NCI-H510A (cell line): ENCODE measurements at places on chromosomes 4 and X.

- no peak for DNase-seq
Measured at GRCh38 chr4:100633269-100633668, 115.4 kb upstream of the EMCN start.

DNA sequence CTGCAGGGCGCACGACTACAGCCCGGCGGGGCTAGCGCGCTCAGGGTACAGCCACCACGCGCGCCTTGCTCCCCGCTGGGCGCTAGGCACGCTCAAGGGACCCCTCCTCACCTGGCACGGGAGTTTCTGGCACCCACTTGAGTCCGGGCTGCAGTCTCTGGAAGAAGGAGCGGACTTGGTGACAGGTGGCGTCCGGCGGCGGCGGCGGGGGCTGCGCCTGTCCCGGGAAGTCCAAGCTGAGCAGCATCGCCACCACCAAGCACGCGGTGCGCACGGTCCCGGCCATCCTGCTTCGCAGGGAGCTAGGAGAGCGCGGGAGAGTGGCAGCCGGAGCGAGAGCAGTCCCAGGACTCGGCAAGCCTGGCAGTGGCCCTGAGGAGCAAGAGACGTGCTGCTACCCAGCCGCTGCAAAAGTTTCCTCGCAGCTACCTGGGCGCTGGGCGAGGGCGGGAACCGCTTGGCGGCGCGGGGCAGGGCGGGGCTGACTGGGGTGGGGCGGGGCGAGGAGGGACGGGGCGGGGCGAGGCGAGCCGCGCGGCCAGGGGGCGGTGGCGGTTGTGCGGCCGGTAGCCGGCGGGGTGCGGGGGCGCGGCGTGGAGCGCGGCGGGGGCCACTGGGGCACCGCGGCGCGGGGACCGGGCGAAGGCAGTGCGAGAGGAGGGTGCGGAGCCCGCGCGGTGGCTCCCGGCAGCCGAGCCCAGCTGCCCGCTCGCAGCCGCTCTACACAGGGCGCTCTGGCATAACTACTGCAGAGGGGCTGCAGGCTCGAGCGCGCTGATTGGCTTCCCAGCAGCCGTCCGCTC lies at the start of gene GPC3:
Gene GPC3, minus strand, starts transcription at position 431 of the 803 bp plus-strand sequence.
- peak; percentile 42 for DNase-seq

- no peak for DNase-seq
Measured at GRCh38 chrX:19198473-19198872, 76.2 kb upstream of the ADGRG2 start.

- no peak for DNase-seq
Measured at GRCh38 chr4:10192331-10192730, 75.7 kb upstream of the WDR1 start.

GRCh38 chr4:176939445-176939844 lies 146.7 kb upstream of the VEGFC start:
- DNase-seq, result no peak

- DNase-seq, result no peak
Measured at GRCh38 chr4:96025011-96025410, 185.1 kb downstream of the PDHA2 start.

DNA sequence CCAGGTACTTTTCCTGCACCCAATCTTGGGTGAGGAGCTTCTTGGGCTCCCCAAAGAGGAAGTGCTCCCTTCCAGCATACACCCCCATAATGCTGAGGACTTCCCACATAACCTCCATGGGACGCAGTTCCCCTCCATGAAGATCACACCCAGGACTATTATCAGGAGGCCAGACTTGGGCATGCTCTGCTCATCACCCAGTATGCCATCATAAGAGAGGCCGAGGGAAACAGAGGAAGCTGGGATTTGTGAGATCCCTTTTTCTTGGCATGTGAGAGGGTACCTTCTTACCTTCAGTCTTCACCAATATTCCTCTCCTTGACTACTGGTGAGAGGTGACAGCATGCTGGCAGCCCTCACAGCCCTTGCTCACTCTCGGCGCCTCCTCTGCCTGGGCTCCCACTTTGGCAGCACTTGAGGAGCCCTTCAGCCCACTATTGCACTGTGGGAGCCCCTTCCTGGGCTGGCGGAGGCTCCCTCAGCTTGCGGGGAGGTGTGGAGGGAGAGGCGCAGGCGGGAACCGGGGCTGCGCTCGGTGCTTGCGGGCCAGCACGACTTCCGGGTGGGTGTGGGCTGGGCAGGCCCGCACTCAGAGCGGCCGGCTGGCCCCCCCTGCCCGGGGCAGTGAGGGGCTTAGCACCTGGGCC lies 15.7 kb upstream of the HSFX1 start:
- no peak for DNase-seq

DNA sequence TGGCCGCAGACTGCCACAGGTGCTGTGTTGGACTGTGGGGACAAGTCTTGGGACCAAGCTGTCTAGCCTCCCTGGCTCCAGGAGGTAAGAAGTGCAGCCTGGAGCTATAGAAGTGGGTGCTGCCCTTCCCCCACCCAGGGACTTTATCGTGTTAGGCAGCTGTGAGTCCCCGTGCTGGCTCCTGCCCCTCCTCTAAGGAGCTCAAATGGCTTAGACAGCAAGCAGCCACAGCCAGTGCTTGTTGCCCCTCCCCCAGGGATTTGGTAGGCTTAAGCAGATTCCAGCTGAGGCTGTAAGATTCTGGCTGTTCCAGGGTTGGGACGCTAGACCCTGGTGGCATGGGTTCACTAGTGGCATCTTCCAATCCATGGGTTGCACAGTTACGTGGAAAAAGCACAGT lies 979.4 kb upstream of the PCDH10 start:
- DNase-seq, result no peak

DNA sequence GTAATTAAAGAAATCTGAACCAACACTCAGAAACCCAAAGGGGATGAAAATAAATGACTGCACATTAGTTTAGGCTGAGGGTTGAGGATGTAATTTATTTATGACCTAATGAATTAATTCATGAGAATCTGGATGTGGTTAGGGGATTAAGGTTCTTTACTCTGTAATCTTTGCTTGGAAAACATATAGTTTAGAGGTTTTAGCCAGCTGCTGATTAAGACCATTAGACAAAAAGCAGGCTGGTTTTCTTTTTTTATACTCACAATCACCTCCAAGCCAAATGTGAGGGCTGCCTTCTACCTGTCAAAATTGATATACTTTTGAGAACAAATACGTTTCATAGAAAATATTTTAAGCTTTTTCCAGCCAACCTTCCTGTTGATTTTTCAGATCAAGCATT lies 2705.8 kb downstream of the PCDH7 start:
- DNase-seq, result no peak

- no peak for DNase-seq
Measured at GRCh38 chrX:95076449-95076848, 1402.4 kb downstream of the FAM133A start.

GRCh38 chr4:65799513-65799912 lies 129.2 kb upstream of the EPHA5 start:
- no peak for DNase-seq

- no peak for DNase-seq
Measured at GRCh38 chr4:121070274-121070673, 2.1 kb downstream of the NDNF start.

DNA sequence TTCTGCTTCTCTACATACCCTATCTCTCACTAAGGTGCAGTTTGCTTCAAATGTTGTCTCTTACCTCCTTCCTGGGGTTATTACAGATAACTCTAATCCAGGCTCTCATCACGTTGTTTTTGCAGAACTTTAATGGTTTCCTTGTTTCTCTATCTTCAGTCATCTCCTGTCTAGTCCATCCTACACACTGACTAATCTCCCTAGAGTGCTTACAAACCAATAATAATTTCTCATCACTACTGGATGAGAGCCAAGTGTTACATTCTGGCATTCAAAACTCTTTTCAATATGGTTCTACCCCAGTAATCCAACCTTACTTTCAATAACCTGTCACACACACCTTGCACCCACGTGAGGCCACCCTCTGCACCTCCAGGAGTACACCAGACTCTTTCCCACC lies 86.1 kb downstream of the SYNPO2 start:
- no peak for DNase-seq

DNA sequence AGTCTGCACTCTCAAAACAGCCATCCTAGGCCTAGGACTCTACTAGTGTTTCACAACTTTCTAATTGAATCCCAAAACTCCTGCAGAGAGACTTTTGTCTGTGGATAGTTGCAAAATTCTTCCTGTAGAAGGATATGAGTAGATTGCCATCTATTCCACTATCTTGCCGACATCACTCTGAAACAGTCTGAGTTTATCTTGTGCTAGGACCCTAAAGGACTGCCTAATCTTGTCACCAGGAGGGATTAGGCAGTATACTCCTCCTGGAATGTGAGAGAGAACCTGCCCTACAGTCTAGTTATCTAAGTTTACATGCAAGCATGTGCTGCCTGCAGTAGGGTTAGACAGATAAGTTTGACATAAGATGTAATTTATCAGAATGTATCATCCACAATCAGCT lies 1646.6 kb upstream of the PCDH7 start:
- no peak for DNase-seq

- no peak for DNase-seq
Measured at GRCh38 chr4:169271692-169272007, 894 bp upstream of the SH3RF1 start.

DNA sequence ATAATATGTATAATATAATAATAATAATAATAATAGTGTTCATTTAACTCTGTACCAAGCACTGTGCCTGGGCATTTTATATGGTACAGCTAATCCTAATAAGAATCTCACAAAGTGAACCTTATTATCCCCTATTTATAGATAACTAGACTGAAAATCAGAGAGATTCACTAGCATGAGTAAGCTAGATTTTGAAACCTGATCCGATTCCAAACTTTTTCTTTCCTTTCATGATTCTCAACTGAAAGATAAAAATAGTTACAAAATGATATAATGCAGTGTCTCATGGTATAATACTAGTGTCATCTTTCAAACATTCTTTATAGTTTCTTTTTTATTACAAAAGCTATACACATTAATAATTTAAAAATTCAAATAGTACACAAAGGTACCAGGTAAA lies 55.9 kb upstream of the RNF128 start:
- DNase-seq, result no peak

GRCh38 chrX:49129427-49129826 lies 5.9 kb upstream of the GPKOW start:
- no peak for DNase-seq

DNA sequence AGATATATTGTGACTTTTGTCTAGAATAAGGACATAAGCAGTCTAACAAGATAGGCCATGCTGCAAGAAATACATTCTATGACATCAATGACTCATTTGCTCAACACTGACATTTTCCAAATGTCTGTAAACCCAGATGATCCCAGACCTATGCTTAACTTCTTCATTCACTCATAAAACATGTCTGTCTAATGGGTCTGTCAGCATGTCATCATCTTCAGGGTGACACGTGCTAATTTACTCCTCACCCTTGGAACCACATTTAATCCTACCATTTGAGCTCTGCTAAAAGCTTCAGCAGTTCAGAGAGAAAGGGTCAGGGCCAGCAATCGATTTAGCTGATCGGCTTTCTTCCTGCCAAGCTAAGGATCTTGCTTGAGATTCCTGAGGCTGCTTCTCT lies 109.4 kb upstream of the MAP3K15 start:
- no peak for DNase-seq

GRCh38 chr4:26227601-26228229 lies 93.1 kb upstream of the RBPJ start:
- no peak for DNase-seq

GRCh38 chrX:133550665-133551485 lies 135.6 kb upstream of the GPC4 start:
- no peak for DNase-seq

DNA sequence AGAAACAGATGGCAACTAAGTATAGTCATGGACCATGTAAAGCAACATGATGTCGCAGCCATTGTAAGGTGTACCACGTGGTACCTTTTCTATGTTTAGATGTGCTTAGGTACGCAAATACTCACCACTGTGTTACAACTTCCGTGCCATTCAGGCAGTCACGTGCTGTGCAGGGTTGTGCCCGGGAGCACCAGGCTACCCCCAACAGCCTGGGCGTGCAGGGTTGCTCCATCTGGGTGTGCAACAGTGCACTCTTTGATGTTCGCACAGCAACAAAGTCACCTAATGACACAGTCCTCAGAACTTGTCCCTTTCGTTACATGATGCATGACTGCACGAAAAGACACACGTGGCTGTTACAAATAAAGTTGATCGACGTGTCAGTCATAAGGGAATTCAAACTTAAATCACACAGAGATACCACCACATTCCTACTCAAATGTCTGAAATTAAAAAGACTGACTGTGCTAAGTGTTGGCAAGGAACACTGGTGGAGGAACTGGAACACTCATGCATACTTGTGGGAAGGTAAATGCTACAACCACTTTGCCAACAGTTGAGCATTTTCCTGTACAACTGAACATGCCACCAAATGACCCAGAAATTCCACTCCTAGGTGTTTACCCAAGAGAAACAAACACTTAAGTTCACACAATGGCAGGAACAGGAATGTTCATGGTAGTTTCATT lies 24.3 kb downstream of the CPLX1 start:
- no peak for DNase-seq

DNA sequence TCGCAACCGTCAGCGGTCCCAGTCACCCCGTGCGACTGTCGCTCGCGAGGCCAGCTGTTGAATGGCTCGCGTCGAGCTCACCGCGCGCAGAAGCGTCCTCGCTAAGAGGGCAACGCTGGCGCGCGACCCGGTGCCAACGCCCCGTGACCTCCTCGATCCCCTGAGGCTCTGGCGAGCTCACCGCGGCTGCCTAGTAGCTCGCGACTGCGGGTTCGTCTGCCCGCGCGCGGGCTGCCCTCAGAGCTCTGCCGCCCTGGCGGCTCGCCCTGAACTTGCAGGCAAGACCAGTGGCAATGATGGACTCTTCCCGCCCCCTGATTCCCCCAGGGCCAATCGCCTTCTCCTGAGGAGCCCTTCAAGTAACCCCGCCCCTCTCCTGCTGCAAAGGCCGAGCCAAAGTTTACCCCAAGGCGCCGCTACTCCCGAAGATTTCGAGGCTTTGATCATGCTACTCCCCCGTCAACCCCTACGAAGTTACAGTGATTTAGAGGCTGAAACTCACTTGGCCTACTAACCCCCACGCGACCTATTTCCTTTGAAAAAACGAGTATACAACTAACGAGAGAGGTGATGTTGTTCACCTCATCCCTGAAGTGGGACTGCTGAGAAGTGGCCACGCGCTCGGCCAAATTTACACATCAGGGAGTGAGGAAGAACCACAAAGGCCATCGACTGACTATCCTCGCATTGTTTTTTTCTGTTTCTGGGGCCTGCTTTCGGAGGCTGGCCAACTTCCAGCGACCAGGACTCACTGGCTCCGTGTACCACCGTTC lies 37.5 kb downstream of the PGRMC1 start:
- DNase-seq, result no peak

- DNase-seq, result no peak
Measured at GRCh38 chr4:186118582-186118981, 14.1 kb downstream of the FAM149A start.

DNA sequence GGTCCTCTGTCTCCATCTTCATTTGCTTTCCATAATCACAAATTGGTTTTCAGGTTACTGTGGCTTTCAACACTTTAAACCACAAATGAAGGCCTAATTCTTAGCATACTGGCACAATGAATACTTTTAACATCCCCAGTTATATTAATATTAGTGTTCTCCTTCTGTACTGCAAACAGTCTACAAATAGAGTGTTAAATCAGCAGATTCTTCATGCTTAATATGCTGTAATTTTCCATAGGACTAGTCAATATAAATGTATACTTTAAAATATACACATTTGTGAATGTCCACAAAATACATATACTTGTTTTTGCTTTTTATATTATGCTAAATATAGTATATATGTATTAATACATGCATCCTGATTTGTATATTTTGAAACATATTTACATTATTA lies 72.6 kb downstream of the SH3RF1 start:
- DNase-seq, result no peak
